Fibroblast of villous mesenchyme (primary cell): ENCODE measurements at places on chromosomes 1 and 21.
A peak's percentile ranks its signal among the peaks of the same experiment; 100 is the strongest.

DNA sequence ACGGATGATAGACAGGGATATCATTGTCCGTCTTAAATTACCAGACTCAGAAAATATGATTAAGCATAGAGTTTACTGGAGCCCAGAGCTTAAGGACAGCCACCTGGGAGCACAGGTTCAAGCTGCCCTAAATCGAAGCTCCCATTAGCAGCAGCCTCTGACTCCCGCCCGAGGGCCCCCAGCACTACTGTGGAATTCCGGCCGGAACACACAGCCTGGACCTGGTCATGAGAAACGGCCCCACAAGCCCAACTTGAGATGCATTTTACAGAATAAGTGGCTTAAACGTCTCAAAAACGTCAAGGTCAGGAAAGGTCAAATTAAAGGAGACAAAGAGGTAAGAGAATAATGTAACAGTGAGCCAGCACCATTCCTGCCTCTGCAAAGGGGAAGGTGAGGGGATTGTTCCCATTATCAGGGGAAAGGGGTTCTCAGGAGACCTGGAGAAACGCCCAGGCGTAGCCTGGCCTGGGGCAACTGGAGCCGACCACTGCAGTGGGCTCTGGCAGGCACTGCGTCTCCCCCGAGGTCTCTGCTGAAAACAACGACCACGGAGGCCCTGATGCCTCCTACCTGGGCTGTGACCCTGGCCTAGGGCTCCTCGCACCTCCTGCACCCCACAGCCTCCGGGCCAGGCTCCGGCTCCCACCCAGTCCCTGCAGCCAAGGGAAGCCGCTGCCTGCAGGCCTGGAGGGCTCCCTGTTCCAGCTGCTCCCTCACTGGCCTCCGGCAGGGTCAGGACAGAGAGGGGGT lies 11.5 kb upstream of the COL6A1 start:
- DNase-seq: no peak

- DNase-seq: no peak
These were observed 235.2 kb upstream of the RAB4A start for GRCh38 chr1:229035748-229036082.

DNA sequence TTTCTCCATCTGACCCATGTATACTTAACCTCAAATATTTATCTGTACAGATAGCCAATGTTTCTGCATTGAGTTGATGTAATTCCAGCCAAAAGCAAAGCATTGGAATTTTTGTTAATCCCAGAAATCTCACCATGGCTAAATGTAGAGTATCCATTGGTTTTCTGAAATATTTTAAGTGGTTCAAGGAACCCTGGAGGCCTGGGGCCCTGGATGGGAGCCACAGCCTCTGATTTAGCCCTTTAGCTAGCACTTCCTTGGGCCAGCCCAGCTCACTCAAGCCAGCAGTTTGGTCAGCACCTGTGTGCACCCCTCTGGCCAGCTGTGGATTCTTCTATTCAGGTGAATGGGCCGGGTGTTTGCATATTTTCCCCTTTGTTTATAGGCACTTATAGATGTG lies 18.8 kb upstream of the EPS8L3 start:
- peak; percentile 91 for DNase-seq

- peak; percentile 54 for DNase-seq
These were observed 20.7 kb downstream of the TRIM33 start for GRCh38 chr1:114490274-114490693.

- DNase-seq: peak; percentile 79
These were observed 42.7 kb downstream of the HSD3B1 start for GRCh38 chr1:119549719-119550132.

DNA sequence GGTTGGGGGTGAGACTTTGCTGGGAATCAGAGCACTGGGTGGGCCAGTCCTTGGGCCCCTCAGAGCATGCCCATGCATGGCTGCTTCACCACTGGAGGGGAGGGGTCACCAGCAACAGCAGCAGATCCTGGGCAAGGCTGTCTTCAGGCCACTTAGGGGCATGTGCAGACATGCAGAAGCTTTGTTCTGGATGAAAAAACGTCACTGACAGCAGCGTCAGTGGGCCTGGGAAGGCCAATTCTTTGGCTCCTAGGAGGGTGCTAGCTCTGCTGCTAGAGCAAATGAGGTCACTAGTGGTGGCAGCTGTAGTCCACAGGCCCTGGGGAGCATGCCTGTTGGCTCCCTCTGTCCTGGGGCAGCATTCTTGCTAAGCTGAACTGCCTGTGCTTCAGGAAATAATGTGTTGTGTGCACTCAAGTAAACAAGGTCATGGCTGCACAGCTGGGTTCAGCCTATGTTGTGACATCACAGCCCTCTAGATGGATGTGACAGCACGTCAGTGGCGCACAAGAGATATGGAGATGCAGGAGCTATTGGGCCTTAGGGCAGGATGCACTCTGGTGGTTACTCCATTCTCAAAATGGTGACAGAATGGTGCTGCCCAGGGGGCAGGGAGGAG lies 27.0 kb downstream of the ZC3H11B start:
- no peak for DNase-seq

DNA sequence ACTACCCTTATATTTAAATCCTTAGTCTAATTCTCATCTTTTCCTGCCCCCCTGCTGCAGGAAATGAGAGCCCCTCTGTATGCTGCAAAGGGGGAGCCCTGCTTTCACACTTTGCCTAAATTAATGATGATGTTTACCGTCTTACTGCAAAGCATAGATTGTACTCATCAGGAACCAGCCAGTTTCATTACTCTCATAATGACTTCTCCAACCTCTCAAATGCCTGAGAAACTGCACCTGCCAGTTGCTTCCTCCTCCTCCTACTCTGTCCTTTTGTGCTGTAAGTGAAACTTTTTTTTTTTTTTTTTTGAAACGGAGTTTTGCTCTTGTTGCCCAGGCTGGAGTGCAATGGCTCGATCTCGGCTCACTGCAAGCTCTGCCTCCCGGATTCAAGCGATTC lies 101.7 kb downstream of the ADSS2 start:
- DNase-seq: no peak

- DNase-seq: no peak
These were observed 570.9 kb upstream of the CAMK1G start for GRCh38 chr1:209012443-209013196.

DNA sequence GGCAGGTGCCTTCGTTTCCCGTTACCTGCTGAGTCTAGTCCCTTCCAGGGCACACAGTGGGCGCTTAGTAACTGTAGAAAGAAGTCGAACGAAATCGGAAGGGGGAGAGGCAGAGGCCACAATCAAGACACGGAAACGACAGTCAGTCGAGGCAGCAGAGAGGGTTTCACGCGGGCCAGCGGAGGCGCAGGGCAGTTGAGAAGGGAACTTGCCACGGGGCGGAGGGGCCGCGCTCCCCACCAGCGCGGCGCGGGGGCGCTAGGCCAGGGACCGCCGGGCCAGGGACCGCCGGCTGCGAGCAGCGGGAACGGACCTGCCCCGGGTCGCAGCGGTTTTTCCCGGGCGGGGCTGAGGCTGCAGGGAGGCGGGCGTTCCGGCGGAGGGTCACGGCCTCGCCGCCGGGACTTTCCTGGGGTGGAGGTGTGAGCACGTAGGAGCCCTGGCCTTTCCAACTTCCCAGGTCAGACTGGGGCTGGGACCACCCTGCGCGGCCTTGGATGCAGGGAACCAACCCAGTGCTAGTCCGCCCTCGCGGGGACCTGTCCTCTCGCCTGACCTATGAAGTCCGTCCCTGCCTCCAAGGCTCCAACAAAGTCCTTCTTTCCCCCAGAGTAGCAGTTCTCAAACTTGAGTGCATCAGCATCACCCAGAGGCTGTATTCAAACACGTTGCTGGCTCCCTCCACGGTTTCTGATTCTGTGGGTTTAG lies 150.1 kb upstream of the FGGY start:
- DNase-seq: no peak

DNA sequence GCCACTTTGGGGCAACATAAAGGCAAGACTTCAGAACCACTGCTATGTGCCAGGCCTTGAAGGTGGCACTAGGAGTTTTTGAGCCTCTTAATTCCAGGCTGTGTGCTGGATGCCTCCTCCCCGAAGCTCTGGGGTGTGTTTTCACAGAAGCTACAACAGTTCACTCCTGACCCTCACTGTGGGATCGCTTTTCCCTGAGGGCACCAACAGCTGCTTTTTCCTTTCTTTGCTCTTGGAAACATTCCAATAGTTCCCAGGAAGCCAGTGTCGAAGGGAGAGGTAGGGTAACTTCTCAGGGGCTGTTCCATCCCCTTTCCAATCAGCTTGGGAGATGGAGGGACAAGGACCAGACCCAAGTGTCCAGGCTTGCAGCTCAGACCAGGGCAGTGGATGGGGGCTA lies 153.4 kb downstream of the C1orf94 start:
- DNase-seq: no peak

DNA sequence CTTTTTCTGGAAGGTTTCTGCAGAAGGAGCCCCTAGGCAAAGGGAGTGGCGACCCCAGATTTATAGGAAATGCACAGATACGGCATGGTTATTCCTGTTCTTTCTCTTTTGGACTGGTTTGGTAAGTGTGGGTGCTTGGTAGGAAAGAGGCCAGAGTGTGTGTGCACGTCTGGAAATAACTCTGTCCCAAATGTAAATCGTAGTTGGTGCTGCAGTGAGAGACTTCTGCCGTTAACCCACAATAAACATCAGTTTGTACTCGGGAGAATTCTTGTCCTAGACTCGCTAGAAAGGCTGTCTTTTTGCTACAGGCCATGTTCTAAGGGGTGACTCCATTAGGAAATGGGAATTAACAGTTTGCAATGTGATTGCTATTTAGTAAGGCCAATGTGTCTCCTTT lies 779 bp downstream of the SLC44A3 start:
- DNase-seq: no peak

DNA sequence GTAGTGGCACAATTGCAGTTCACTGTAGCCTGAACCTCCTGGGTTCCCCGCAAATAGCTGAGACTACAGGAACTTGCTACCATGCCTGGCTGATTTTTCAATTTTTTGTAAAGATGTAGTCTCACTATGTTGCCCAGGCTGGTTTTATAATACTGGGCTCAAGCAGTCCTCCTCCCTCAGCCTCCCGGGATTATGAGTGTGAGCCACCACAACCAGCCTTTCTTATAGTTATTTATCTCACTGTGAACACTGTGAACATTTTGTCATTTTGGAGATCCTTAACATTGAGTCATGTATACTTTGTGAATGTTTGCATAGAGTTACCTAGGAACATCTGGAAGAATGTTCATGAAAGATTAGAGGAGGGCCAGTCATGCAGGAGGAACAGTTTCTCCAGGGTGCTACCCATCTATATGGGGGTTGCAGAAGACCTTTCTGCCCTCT lies 127.1 kb upstream of the CACYBP start:
- no peak for DNase-seq

DNA sequence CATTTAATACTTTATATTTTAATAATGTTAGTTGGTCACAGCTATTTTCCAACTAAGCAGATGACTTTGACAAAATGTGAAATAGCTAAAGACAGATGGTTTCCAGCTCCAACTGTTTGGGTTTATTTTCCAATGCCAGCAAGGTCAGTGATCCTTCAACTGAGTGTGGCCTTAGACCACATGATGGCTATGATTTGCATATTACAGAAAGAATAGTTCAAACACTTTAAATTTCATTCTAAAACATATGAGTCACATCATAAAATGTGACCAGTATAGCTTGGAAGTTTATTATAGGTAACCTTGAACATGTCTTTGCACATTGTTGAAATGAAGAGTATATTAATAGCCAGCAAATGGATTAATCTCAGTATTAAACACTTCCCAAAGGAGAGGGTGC lies 454.0 kb upstream of the C1orf87 start:
- DNase-seq: no peak

GRCh38 chr1:67740543-67740942 lies 55.5 kb downstream of the GADD45A start:
- DNase-seq: no peak

- DNase-seq: no peak
These were observed 45.5 kb upstream of the SPOCD1 start for GRCh38 chr1:31861346-31861745.

GRCh38 chr1:38565020-38565491 lies 294.5 kb downstream of the RRAGC start:
- no peak for DNase-seq

DNA sequence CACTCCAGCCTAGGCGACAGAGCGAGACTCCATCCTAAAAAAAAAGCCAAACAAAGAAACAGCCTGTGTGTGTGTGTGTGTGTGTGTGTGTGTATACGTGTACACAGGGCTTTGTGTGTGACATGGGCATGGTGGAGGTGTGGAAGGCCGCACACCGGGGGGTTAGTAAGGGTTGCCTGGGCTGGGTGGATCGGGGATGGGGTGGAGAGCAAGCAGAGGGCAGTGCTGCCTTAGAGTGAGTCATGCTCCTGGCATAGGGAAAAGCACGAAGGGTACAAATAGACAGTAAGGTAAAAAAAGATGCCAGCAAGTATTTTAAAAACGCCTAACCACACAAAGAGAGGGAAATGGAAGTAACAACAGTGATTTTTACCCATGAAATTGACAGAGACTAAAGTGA lies 6.2 kb downstream of the PRMT2 start:
- no peak for DNase-seq

DNA sequence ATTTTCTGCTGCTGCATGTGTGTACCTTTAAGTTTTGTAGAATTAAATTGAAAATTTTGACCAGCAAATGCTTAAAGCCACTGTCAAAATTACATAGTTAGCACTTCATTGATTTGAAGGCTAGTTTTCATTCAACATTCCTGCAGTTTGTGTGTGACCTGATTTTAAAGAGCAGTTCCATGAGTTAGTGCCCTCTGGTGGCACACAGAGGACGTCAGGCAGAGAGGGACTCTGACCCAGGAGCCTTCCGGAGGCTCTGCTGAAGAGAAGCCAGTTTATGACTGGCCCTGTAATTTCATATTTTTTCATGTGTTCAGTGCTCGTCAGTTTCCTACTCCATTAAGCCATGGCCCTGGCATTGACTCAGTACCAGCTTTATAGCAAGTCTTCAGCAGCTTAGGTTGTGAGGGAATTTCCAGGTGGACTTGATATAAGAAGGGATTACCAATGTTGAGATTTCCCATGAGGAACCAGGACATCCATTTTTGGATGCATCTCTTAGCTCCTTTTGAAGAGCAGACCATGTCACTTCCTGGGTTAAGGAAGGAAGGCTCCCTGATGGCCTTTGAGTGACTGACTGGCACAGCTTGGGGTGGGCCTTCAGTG lies 104.7 kb downstream of the CAMTA1 start:
- peak; percentile 73 for DNase-seq

- DNase-seq: no peak
These were observed 92.7 kb downstream of the SNX7 start for GRCh38 chr1:98754176-98754575.

DNA sequence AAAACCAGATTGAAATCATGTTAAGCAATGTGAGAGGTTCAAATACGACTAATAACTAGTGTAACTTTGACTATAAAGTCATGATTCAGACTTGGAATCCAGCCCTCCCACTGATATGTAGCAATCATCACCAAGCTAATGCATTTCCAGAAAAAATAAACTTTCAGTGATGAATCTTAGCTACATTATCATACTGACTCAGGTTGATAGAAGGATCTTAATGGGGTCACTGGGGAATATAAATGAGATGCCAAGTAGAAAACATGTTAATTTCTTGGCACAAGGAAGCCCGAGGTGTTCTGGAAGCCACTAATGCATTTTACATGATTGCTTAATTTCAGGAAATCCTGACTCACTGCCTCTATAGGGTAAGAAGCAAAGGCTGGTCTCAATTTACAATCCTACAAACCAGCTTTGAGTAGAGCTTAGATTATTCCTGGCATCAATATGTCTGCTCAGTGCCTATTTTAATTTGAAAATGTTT lies 67.7 kb downstream of the SELENOF start:
- DNase-seq: peak; percentile 86

GRCh38 chr1:197062692-197063091 lies 4.4 kb downstream of the F13B start:
- DNase-seq: no peak

GRCh38 chr1:1437033-1437903 lies 1.8 kb downstream of the VWA1 start:
- no peak for DNase-seq

GRCh38 chr1:160354388-160354985 lies 11.3 kb downstream of the NCSTN start:
- DNase-seq: peak; percentile 13
